ENCODE measurements at places on chromosomes 7 and 10. TPM values are rescaled to one million over a fixed set of nuclear protein-coding genes. Genes with fewer than 3 reads are reported as not detected.

Gene NYAP1
- 0.20 TPM for total RNA-seq

Gene GRM3
- total RNA-seq: not detected

Gene HPS1
- total RNA-seq: 20.0 TPM

Gene NPY
- not detected for total RNA-seq

Gene PHKG1
- total RNA-seq: 0.10 TPM

Gene PSD
- total RNA-seq: 1.3 TPM

Gene COX19
- total RNA-seq: 9.6 TPM

Gene HOXA5
- total RNA-seq: 1.9 TPM

Gene PBLD
- 2.0 TPM for total RNA-seq

Gene CFAP43
- total RNA-seq: not detected

Gene IGF2BP3
- 39.5 TPM for total RNA-seq

Gene FAM180A
- not detected for total RNA-seq

Gene MRPS16
- 158 TPM for total RNA-seq

Gene SEMA3E
- not detected for total RNA-seq

Gene SPDYE5
- not detected for total RNA-seq
